ENCODE measurements at places on chromosomes 2 and 18.
A peak's percentile ranks its signal among the peaks of the same experiment; 100 is the strongest.

GRCh38 chr18:6521803-6522418, 107.2 kb upstream of the L3MBTL4 start:
- no peak for DNase-seq

GRCh38 chr18:23887035-23887434, 127.5 kb upstream of the TTC39C start:
- no peak for DNase-seq

GRCh38 chr2:85525567-85525966, 13.4 kb upstream of the MAT2A start:
- DNase-seq = no peak

DNA sequence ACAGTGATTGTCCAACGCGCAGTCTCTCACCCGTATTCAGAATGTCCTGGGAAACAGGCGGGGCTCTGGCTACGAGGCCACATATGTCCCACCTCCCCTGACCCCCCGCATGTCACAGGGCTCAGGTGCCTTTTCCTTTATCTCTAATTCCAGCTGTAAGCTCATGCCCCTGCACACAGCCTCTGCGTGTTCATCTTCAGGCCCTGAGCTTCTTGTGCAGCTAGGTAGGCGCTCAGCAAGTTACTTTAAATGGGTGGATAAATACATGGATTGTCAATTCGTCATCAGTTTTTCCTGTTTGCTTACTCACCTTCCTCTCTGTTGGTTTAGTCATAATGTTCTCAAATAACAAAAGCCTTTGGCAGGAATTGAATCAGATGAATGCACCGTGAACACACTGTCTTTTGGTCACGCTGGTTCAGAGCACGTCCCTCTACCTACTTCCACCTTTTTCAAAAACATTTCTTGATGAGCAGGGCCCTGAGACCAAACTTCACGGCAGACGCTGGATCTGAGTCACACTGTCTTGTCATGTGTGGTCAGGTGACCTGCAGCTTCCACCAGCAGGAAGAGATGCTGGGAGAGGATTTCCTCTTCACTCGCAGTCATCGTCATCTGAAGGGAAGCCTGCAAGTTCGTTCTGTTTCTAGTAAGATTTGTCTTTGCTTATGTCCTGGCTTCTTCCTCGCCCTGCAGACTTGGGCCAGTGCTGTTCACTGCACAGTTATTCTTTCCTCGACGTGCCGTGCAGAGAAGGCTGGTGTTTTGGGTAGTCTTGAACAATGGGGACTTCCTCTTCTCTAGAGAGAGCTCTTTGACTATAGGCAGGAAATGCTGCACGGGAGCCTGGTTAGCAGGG, 138.1 kb downstream of the PTGR3 start:
- peak; percentile 27 for DNase-seq

DNA sequence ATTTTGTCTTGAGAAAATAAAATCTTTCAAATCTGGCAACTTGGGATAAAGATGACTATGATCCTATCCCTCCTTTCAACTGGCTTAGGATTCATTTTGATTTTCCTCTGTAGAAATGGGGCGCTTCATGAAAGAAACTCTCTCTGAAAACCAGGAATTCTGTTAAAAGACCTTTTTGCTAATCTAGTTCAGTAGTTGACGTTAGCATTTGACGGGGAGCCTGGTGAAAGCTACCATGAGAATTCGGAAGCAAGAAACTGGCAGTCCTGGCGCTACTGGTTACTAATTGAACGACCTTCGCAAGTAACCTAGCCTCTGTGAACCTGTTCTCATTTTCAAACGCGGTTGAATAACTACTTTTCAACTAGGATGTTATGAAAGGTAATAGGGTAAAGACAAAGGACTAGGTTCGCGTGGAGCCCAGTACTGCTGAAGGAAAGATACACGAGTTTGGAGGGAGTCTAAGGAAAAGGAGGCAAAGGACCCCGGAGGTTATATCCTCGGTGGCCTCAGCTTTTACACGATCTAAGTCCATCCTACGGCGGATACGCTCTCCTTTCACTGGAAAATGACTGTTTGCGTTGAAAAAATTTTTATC, 604 bp upstream of the STK11IP start:
- no peak for DNase-seq

DNA sequence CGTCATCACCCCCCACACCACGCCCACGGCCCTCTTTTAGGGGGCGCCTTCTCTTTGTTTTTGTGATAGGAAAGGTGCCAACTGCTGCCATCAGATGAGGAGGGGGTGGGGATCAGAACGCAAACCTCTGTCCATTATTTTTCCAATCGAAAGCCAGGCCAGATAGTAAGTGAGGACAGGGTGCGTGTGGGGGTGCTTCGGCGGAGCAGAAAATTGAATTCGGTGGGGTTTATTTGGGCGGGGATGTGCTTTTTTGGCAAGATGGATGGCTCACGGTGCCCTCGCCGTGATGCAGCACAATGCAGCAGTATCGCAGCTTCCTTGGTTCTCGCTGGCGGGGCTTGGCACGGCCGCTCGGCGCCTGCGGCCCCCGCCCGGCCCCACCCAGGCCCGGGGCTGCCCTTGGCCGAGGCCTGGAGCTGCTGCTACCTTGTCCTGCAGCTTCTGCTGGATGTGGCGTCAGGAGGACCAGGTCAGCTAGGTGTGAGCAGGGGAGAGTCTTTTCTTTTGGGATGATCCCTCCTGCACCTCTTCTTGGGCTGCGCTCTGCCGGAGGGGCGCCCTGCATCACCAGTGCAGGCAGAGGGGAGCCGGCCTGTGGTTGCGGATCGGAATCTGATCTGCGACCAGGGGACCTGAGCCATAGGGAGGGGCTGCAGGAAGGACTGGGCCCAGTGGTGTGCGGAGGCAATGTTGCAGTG, 1.3 kb downstream of the SPTBN1 start:
- peak; percentile 39 for DNase-seq

DNA sequence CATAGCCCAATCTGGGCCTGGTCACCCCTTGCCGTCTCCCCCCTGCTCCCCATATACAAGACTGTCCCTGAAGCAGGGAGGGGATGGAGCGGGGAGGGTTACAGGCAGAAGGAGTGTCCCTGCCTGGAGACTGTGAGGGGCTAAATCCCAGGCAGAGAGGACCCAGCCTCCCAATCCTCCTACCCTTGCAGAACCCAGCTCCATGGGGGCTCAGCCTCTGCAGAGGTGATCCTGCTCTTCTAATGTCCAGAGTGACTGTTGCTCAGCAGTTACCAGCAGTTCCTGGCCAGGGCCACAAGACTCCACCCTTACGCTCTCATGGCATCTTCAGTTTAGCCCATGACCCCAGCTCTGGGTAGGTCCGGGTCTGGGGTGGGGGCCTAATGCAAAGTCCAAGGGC, 58.1 kb downstream of the COA5 start:
- DNase-seq = no peak

DNA sequence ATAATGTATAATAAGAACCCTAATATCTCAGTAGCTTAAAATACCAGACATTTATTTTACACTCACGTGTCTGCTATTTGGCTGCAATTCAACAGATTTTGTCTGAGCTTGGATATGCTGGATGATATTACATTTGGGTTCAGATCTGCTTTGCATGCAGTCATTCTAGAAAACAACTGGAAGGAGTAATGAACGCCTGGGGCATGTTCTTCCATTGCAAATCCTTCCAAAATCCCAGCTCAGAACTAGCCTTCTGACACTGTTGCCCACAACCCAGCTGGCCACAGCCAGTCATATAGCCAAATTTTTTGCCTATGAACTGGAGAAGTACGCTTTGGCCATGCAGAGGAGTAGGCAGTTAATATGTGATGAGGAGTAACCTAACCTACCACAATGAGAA, 597.8 kb upstream of the VRK2 start:
- DNase-seq = no peak

- DNase-seq = no peak
Observed at GRCh38 chr18:53644799-53645471, 579.5 kb downstream of the MBD2 start.

DNA sequence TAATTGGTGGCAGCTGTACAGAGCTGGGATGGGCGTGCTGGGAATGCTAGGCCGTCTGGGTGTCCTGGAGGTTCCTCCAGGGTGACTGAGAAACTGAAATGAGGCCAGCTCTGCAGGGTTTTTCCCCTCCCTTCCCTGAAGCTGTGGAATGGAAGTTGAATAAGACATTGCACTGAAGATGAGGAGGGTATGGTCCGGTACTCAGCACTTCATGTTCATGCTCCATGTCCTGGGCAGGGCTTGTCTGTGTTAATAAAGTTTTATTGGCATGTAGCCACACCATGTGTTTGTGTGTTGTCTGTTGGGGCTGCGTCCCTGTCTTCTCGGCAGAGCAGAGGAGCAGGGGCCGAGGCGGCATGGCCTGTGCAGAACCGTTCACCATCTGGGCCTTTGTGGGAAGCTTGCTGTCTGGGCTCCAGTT, 154.0 kb downstream of the LDLRAD4 start:
- no peak for DNase-seq

- no peak for DNase-seq
Observed at GRCh38 chr18:75139226-75139911, 69.6 kb downstream of the PTGR3 start.

- no peak for DNase-seq
Observed at GRCh38 chr18:57864615-57865121, 61.6 kb upstream of the ATP8B1 start.

- DNase-seq = no peak
Observed at GRCh38 chr18:35494251-35495220, 3.2 kb downstream of the INO80C start.

GRCh38 chr2:132415915-132416722, 486 bp upstream of the GPR39 start:
- peak; percentile 70 for DNase-seq

GRCh38 chr2:233862261-233862768, 5.9 kb downstream of the MSL3B start:
- DNase-seq = no peak

DNA sequence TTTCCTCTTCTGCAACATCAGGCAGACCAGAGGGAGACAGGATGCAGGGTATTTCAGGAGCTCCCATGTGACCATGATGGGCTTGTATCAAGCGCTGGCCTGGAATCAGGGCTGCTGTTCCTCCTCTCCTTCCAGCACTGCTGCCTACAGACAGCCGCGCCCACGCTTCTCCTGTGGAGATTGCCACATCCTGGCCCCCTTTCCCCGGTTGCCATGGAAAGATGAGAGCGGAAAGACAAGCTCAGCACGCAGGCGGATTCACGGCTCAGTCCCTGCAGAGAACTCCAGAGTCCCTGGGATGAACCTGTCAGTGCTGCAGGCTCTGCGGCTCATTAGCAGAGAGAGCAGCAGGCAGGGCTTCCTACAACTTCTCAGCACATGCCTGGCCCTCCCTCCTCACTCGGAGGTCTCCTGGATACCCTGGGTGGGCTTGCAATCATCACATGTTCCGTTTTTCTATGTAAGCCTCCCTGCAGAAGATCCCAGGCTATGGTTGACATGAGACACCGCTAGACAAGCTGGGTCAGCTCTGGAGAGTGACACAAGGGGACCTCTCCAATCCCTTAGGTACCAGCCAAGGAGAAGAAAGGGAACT, 497.8 kb upstream of the MYT1L start:
- DNase-seq = no peak

GRCh38 chr2:149002891-149003740, 35.4 kb upstream of the LYPD6B start:
- no peak for DNase-seq

- DNase-seq = no peak
Observed at GRCh38 chr2:39411181-39411944, 25.7 kb downstream of the MAP4K3 start.

DNA sequence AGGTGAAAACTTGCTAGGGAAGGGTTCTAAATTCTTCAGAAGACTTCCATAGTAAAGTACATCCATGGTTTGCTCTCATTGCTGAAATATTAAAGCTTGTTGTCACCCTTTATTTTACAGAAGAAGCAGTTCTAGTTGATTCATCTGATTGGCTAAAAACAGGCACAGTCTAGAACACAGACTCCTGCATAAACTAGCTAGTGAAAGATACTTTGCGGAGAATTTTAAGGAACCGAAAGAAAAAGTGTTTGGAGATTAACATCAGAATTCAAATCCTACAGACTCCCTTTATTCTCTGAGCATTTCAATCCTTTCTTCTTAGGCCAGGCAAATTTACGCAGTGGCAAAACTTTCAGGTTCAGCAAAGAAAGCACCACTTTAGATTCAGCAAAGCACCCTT, 1076.5 kb upstream of the ZEB2 start:
- DNase-seq = no peak

DNA sequence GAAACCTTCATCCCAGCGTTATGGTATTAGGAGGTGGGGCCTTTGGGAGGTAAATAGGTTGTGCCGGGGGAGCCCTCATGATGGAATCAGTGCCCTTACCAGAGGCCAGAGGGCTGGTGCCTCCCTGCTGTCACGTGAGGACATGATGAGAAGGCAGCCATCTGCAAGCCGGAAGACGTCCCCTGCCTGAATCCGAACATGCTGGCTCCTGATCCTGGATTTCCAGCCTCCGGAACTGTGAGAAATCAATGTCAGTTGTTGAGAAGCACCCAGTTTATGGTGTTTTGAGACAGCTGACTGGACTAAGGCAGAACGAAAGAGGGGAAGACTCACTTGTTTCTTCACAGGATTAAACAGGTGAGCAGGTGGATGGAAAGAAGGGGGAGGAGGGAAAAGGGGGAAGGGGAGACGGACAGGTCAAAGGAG, 13.0 kb upstream of the KLF11 start:
- DNase-seq = no peak

DNA sequence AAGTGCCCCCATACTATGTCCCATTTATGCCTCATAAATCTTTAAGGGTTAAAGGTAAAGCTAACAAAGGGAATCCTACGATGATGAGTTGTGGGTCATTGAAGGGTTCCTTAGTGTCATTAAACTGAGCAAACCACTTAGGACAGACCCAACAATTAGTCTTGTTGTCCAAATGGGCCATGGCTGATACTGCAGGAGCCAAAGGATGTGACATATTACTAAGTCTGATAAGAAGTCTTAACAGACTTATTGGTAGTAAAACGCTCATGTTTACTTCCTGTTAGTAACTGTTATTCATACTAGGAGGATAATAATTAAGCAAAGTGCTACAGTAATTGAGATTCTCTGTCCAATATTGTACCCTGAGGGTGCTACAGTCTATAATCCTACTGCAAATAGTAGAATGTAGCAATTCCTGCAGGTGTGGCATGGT, 96.8 kb downstream of the PTPN4 start:
- no peak for DNase-seq

DNA sequence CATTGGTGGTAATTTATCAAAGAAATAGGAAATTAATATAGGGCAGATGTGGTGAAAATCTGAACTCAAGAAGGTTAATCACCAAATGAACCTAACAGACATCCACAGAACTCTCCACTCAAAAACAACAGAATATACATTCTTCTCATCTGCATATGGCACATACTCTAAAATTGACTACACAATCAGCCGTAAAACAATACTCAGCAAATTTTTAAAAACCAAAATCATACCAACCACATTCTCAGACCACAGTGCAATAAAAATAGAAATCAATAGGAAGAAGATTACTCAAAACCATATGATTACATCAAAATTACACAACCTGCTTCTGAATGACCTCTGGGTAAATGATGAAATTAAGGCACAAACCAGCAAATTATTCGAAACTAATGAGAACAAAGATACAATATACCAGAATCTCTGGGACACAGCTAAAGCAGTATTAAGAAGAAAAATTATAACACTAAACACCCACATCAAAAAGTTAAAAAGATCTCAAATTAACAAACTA, 31.0 kb downstream of the RBM43 start:
- DNase-seq = no peak

- DNase-seq = no peak
Observed at GRCh38 chr2:58633613-58634365, 392.7 kb upstream of the FANCL start.
